Activated CD4-positive, alpha-beta T cell treated with anti-CD3 and anti-CD28 coated beads for 36 hours (primary cell): ENCODE measurements at places on chromosomes 4 and X. TPM values are rescaled to one million over a fixed set of nuclear protein-coding genes. Genes with fewer than 3 reads are reported as not detected.

DNA sequence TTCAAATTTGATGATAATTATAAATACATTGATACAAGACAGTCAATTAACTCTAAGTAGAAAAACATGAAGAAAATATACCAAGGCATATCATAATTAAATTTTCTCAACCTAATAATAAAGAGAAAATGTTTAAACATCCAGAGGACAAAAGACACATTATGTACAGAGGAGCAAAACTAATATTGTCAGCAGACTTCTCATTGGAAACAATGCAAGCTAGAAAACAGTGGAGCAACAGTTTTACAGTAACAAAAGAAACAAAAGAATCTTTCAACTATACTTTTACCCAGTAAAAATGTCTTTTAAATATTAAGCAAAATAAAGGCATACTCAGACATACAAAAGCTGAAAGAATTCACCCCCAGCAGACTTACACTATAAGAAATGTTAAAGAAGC, 238.0 kb downstream of the TMA16 start:
- no peak for DNase-seq

GRCh38 chr4:53313510-53313909, 52.4 kb downstream of the SCFD2 start:
- DNase-seq = no peak

DNA sequence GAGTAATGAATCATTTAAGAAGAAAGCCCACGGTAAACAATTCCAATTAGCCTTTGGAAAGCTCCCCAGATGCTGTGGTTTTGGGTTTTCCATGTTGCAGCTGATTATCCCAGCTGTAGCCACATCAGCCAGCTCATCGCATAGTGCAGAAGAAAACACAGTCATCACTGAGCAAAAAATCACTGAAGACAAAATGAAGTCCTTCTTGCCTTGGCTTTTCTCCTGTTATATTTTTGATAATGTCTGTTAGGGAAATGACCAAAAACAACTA, 193.0 kb upstream of the C1QTNF7 start:
- no peak for DNase-seq

FHL1 gene
- total RNA-seq = 19.8 TPM

AKAP4 gene
- total RNA-seq = not detected
